ENCODE measurements at places on chromosomes 1 and 21.

DNA sequence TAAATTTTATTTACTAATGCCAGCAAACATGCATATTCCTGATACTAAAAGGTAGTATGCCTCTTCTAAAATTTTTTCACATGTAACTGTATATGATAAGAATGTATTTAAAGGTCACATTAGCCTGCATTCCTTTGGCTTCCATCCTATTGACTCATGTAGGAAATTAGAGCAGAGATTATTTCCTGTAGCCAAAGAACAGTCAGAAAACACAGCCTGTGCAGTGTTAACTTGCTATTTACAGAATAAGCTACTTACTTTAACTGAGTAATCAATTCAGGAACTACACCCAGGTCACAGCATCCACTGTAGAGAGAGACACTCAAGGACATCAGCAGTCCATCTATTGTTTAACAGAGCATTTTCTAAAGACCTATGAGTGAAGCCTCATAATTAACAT lies 154.5 kb upstream of the ADGRL4 start:
- no peak for DNase-seq

DNA sequence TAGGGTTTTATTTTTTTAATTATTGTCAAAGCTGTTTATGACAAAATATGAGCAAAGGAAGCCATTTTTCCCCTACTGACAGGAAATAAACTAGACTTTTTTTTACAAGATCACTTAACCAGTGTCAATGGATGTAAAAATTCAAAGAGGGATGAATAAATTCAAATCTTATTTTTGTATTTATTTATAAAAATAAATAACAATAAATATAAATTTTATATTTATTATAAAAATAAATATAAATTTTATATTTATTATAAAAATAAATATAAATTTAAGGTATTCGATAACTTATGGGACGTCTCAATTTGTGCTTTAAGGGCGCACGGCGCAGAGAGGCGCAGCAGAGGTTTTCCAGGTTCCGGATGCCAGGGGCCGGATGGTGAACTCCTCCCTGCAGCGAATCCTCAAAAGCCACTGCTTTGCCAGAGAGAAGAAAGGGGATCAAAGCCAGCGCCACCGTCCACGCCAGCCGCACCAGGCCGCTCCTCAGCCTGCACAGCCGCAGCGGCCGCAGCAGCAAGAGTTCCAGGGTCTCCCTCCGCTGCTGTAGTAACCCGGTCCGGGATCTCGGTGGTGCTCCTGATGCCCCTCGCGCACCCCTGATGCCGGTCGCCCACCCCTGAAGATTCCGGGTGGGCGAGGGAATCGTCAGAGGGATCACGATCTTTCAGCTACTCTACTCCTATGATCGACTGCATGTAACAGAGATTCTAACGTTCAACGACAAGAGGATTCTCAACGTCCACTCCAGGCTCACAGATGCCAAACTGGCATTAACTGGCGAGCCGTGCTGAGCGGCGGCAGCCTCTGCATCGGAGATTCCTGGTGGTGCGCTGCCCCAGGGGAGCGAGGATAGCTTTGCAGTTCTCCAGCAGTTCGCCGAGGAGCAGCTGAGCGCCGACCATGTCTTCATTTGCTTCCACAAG lies 28.5 kb upstream of the RLF start:
- no peak for DNase-seq

DNA sequence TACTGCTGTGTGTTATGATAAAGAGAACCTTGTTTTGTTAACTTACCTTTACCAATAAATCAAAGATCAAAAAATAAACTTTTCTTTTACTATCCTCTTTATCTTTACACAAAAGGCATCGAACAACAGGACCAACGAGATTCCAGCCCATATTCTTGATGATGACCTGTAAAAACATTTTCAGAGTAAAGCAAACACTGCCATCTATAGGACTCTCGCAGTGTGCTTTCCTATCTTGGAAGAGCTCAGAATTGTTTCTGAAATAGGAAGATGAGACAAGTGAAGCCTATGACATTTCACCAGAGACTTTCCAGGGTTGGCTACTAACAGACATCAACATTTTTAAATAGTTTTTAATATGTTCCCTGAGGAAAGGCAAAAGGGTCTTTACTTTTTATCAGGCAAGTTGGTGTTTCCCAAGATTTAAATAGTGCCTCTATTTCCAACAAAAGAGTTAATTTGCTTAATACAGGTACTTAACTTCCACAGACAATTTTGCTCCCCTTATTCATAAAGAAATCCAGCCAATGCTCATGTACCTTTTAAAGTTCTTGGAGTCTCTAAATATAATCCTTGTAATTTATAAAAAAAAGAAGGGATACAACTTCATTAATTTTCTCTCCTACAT lies 7.3 kb downstream of the GLMN start:
- peak; percentile 2 for DNase-seq

DNA sequence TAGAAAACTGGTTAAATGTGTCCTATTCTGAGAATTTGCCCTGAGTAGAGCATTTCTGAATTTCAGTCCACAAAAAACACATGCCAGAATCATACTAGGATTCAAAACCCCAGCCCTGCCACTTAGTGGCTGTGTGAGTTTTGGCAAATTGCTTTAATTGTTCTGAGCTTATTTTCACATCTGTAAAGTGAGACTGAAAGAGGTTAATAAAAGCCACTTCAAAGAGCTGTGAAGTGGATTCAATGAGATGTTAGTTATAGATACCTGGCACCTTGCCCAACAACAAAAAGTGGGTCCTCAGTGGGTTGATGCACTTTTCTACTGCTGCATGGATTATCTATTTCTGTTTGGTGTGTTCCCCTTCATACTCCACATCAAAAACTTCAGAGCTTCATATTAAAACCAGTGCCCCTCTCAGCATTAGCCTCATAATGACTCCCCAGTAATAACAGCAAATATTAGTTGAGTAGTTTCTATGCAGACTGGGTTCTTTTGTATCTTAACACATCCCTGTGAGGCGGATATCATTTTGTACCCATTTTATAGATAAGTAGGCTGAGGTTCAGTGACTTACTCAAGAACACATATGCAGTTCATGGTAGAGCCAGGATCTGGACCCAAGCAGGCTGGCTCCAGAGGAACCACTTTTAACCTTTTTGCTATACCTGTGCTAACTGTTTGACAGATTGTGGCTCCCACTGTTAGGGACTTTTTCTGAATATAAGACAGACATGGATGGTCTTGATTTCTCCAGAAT lies 14.2 kb upstream of the ADORA3 start:
- no peak for DNase-seq

DNA sequence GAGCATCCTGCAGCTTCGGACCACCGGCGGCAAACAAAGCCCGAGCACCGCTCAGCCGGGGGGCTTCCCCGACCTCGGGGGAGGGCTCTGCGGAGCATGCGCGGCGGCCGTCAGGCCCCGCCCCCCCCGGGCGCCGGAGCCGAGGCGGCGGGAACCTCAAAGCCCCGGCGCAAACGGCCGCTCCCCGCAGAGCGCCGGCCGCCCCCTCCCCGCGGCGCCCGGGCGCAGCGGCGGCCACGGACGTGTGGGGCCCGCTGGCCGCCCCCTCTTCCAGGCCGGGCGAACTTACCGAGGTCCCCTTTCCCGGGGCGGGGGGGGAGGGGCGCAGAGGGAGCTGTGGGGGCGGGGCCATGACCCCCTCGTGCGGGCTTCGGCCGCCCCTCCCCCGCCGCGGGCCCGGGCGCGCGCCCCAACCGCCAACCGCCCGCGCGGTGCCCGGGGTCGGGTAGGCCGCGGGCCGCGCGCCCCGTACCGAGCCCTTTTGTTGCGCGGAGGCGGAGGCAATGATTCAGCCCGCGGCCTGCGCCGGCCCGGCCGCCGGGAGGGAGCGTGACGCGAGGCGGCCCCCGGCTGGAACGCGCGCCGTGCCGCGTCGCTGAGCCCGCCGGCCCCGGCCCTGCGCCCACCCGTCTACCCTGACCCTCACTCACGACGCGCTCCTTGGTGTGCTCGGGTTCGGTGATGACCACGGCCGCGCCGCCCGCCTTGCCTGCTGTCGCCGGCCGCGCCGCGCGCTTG lies 1.7 kb downstream of the RCC2 start:
- peak; percentile 32 for DNase-seq

- no peak for DNase-seq
Observed at GRCh38 chr1:66951513-66951912, 26.7 kb downstream of the MIER1 start.
